ENCODE measurements at places on chromosomes 6 and 20. TPM values are rescaled to one million over a fixed set of nuclear protein-coding genes. Genes with fewer than 3 reads are reported as not detected.

Gene HACE1
- polyA plus RNA-seq, result 5.1 TPM

Gene RFX6
- polyA plus RNA-seq, result not detected

Gene TMEM200A
- 2.6 TPM for polyA plus RNA-seq

Gene CTAGE9
- polyA plus RNA-seq, result not detected

DNA sequence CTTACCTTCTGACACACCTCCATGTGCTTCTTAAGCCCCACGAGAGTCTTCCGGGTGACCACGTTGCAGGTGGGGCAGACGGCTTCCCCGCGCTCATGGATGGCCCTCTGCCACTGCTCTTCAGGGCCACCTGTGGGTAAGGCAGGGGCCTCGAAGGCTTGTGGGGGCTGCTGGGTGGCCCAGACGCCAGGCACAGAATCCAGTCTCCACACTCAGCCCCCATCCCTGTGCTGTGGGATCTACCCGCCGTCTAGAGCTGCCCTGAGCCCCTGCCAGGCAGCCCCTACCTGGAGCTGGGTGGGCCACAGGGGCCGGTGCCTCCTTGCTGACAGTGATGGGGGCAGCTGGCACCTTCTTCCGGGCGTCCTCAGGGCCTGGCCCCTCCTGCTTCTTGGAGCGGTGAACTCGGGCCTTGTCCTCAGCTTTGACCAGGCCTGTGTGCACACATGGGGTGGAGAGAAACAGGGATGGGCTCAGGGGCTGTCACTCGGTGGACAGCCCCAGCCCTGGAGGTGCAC, 5.9 kb downstream of the ZNF512B start:
- no peak for DNase-seq

- no peak for DNase-seq
Observed at GRCh38 chr6:4844108-4844507, 67.9 kb downstream of the CDYL start.

GRCh38 chr6:119614138-119614537, 264.6 kb upstream of the MAN1A1 start:
- no peak for DNase-seq

DNA sequence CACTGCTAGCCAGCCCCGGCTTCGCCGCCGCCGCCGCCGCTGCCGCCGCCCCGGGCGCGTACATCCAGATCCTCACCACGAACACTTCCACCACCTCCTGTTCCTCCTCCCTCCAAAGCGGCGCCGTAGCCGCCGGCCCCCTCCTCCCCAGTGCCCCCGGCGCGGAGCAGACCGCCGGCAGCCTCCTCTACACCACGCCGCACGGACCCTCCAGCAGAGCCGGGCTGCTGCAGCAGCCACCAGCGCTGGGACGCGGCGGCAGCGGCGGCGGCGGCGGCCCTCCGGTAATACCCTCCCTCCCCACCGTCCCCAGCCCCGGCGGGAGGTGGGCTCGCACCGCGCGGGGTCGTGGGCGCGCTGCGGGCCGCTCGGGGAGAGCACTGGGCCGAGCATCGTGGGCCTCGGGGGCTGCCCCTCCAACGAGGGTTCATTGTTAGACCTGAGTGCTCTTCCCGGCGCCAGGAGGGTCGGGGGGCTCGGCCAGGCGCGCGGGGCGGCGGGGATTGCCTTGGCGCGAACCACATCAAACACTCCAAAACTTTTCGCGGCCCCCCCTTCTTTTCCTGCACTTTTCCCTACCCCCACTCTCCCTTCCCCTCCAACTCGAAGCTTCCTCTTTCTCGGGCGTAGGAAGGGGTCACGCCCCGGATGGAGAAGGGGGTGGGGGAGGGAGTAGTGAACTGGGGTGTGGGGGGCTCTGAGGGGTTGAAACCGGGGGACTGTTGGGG, 827 bp downstream of the E2F3 start:
- DNase-seq, result peak; percentile 45

- DNase-seq, result no peak
Observed at GRCh38 chr6:16305246-16305725, 66.9 kb downstream of the GMPR start.

GRCh38 chr20:62678553-62678952, 30.1 kb upstream of the NTSR1 start:
- DNase-seq, result no peak

- no peak for DNase-seq
Observed at GRCh38 chr20:32354592-32355416, 3.3 kb upstream of the ASXL1 start.

GRCh38 chr6:89013438-89013837, 50.0 kb upstream of the RNGTT start:
- DNase-seq, result no peak

- peak; percentile 45 for DNase-seq
Observed at GRCh38 chr6:69866351-69866769, at the start of gene COL19A1. Gene COL19A1, plus strand, starts transcription at chr6:69866556. Its CDS starts 13,012 bp downstream, at chr6:69879568.

All from CD4-positive, alpha-beta memory T cell (primary cell).